ENCODE measurements at places on chromosomes 16 and 17. TPM values are rescaled to one million over a fixed set of nuclear protein-coding genes. Genes with fewer than 3 reads are reported as not detected.
A peak's percentile ranks its signal among the peaks of the same experiment; 100 is the strongest.

DNA sequence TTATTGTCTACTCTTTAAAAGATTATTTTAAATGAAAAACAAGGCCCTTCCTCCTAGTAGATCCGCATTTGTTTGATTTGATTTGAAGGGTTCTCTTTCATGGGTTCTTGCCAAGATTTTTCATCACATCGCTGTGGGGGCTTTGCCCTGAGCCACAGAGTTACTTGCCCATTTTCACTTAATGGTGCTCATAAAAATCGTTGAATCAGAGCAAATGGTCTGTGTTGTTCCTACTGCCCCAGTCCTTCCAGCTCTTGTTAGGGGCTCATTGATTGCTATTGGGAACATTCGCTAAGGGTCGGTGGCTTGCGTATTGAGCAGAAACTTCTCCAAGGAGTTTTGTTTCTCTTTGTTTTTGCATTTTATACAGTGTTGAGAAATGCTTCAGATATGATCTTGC, 1023.4 kb upstream of the CDH8 start:
- DNase-seq = no peak

GRCh38 chr16:65782611-65783600, 583.6 kb upstream of the CDH5 start:
- no peak for DNase-seq

FBXL16 gene
- total RNA-seq = 1.00 TPM

CYGB gene
- total RNA-seq = 37.9 TPM

- no peak for DNase-seq
Measured at GRCh38 chr17:17805575-17805974, 31.2 kb downstream of the SREBF1 start.

GRCh38 chr17:55117164-55117563, 147.6 kb upstream of the HLF start:
- DNase-seq = no peak

GRCh38 chr16:75762746-75763145, 36.5 kb upstream of the CPHXL start:
- no peak for DNase-seq

NPB gene
- total RNA-seq = 0.75 TPM

GRIN2C gene
- 0.77 TPM for total RNA-seq

DNA sequence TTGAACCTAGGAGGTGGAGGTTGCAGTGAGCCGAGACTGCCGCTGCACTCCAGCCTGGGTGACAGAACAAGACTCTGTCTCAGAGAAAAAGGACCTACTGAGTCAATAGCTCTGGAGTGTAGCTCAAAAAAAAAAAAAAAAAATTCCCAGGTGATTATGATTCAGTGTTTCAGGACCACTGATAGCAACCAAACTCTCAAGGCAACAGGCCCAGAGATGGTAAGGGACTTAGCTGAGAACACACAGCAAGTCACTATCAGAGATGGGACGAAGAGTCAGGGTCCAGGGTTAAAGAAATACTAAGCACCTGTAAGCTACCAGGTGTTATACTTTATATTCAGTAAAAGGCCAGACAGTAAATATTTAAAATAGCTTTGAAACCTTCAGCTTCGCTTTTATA, 335.3 kb downstream of the XYLT1 start:
- DNase-seq = no peak

DNA sequence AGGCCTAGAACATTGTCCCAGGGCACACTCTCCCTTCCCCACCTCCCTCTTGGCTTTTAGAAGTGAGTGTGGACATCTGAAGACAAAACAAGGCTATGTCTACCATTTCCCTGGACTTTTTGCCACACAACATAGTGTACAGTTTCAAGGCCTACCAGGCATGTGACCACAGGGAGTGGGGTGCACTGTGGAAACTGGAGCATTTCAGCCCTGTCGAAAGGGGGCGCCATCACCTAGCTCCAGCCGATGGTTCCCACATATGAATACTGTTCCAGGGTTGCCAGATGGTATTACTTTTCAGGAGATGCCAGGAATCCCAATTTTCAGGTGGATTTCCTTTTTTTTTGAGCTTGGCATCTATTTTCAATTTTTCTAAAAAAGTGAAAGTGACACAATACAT, 140.7 kb downstream of the KATNIP start:
- no peak for DNase-seq

DNA sequence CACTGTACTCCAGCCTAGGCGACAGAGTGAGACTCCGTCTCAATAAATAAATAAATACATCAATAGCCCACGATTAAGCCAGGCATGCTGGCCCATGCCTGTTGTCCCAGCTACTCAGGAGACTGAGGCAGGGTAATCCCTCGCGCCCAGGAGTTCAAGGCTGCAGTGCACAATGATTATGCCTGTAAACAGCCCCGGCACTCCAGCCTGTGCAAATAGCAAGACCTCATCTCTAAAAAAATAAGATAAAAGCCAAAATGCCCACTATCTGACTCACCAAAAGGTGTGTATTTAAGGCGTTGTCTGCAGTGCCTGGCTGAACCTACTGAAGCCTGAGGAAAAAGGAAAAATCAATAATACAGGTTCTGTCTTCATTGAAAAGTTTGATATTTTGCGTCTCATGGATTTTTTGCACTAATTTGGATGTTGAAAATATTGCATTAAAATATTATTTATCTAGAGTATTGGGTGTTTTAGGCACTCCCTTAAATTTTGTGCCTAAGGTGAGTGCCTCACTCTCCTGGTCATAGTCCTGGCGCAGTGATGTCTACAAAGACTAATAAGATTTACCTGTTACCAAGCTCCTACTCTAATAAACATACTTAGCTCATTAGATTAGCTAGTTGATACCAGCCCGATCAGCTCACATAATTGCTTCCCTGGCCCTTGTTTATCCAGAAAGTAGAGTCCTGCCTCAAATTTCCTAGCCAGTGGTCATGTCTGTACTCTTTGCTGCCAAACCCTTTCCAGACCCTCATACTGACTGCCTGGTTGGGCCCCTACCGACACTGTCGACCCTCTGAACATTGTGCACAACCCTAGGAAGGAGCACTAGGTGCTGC, 24.7 kb upstream of the TOB1 start:
- DNase-seq = no peak

- DNase-seq = no peak
Measured at GRCh38 chr16:52035436-52035835, 511.5 kb downstream of the TOX3 start.

GRCh38 chr16:22685459-22685830, 128.5 kb upstream of the HS3ST2 start:
- DNase-seq = no peak

- no peak for DNase-seq
Measured at GRCh38 chr17:28906276-28906675, 3.4 kb upstream of the DHRS13 start.

DNA sequence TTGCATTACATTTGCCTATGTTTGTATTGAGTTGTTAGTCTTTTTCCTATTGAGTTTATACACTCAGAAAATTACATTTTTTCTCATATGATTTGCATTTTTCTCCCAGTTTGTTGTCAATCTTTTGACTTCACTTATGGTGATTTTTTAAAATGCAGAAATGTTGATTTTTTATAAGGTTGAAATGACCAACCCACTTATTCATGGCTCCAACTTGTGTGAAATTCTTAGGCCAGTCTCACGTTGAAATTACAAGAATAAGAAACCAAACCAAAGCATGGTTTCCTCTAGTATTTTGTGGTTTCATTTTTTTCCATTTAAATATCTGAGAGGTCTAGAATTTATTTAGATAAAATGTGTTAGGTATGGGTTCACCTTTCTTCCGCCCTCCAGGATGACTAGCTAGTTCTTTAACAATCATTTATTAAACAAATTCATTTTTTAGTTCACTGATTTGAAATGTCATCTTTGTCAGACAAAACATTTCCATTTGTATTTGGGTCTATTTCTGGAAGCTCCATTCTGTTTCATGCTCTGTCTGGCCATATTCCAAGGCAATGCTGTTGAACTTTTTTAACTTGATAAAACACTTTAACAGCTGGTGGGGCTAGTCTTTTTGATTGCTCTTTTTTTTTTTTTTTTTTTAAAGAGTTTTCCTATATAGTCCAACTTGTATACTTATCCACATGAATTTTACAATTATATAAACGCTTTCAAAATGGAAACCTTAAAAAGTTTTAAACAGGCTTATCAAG, 40.0 kb downstream of the FAM20A start:
- no peak for DNase-seq

DNA sequence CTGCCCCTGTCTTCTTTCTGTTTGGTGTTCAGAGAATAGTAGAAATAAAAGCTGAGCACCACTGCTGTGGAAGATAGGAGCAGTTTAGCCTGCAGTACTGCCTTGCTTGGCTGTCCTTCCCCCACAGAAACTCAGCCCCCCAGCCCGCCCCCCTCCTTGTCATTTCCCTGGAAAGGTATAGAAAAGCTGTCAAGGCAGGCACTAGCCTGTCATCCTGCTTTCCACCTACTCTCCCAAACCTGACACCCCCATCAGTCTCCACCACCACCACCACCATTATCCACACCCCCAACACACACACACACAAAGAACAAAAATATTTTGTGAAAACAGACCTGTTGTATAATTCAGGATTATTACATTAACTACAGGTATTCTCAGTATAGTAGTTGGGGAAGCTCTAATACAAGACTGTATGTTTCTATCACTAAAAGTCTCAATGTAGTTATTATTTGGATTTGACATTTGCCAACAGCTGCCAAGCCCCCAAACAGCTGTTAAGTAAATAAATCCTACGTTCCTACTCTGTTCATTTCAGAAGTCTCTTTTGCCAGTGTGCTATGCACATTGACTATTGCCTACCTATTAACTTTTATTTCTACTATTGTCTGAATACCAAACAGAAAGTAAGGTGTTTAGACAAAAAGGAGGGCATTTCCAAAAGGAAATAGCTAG, 128.8 kb downstream of the CYB561 start:
- no peak for DNase-seq

- DNase-seq = peak; percentile 86
Measured at GRCh38 chr17:8079291-8080207, 8.0 kb downstream of the ALOX12B start.

DNA sequence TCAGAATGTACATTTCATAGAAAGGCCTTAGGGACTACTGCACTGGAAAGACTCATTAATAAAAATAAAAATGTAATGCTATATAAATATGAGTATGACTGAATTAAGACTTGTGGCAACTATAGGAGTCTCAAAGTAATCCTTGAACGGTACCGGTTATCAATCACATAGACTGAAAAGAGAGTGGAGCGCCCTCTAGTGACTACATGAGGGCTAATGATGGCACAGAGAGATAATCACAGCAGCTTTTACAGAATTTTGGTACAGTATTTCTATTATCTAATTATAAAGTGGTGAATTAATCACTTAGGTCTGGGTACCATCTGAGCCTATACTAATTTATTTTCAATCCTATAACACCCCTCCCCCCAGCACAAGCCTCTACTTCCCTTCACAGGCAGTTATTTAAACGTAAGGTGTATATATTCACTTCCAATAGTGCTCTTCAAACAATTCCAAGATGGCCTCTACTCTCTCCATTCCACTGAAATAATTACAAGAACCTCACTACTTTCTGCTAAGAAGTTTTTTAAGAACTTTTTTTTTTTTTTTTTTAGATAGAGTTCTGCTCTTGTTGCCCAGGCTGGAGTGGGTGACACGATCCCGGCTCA, 40.7 kb upstream of the ANKFY1 start:
- peak; percentile 21 for DNase-seq

DNA sequence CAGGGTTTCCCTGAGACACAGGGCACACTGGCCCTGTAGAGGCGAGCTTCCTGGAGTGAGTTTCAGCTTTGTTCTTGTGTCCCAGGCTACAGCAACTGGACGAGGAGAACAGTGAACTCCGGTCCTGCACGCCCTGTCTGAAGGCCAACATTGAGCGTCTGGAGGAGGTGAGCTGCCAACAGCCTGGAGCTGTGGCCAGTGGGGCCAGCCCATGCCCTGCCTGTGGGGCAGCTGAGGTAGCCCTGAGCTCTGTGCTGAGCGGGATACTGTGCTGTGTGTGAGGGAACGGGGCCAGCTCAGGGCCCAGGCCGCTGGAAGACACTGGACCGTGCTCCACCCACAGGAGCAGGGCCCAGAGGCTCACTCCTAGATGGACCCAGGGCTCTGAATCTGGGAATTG, 8.7 kb upstream of the CAPN15 start:
- DNase-seq = no peak

DNA sequence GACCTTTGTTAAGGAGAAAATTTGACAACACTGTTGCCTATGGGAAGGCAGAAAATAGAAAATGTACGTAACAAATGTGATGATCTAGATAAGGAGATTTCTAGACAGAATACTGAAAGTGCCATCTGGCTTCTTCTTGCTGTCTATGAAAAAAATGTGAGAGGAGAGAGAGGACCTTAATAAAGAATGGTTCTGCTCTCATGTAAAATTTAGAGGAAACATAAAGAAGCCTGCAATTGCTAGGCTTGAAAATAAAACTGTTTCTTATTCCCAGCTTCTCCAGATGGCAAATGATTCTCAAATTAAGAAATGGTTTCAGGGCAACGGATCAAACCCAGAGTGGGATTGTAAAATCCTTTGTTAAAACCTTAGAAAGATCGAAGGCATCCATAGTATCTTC, 128.5 kb downstream of the CDK5R1 start:
- no peak for DNase-seq

GRCh38 chr16:82108100-82108499, 61.9 kb downstream of the MPHOSPH6 start:
- DNase-seq = no peak

GRCh38 chr17:1754430-1755112, 7.3 kb upstream of the SERPINF1 start:
- no peak for DNase-seq

DNA sequence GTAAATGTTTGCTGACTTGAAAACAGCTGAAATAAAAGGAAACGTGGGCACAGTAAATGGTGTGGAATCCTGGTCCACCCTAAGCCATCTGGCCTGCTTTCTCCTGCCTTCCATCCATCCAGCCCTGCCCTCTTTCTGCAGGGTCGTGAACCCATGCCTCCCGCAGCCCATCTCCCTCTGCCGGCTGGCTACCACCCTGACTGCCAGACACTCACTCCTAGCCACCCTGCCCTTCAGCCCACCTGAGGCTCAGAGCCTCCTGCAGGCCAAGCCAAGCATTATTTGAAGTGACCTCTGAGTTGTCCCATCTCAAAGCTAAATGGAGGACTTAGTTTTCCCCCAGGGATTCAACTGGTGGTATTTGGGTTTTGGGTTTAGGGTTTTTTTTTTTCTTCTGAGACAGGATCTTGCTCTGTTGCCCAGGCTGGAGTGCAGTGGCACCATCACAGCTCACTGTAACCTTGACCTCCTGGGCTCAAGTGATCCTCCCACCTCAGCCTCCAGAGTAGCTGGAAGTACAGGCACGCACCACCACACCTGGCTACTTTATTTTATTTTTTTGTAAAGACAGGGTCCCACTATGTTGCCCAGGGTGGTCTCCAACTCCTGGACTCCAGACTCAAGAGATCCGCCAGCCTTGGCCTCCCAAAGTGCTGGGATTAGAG, 8.4 kb downstream of the ZDHHC1 start:
- no peak for DNase-seq

- DNase-seq = no peak
Measured at GRCh38 chr16:86914876-86915717, 336.7 kb downstream of the FOXL1 start.

GRCh38 chr17:58875261-58875660, 119.6 kb downstream of the PPM1E start:
- DNase-seq = no peak

DNA sequence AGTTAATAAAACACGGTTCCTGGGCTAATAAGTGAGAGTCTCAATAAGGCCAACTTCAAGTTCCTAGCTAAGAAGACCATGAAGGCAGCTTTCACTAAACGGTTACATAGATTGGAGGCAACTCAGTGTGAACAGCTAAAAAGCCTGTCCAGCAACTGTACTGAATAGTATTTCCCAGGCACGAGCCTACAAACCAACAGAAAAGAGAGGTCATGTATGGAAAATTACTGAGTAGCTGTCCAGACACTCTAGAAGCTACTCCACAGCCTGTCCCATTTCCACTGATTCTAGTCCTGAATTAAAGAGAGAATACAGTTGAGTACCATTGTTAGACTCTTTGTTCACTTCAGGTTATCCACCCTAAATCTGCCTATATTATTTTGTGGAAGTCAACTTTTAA, 36.5 kb upstream of the C17orf78 start:
- DNase-seq = no peak

Measured in heart left ventricle (tissue), 16 donors.